Fibroblast of skin of abdomen (primary cell): ENCODE measurements at places on chromosomes 12 and 14.

GRCh38 chr12:49748306-49748705 is 6.9 kb downstream of the TMBIM6 start:
- peak; percentile 24 for DNase-seq

- DNase-seq: no peak
Measured at GRCh38 chr14:90620568-90621077, 195.6 kb downstream of the TTC7B start.

DNA sequence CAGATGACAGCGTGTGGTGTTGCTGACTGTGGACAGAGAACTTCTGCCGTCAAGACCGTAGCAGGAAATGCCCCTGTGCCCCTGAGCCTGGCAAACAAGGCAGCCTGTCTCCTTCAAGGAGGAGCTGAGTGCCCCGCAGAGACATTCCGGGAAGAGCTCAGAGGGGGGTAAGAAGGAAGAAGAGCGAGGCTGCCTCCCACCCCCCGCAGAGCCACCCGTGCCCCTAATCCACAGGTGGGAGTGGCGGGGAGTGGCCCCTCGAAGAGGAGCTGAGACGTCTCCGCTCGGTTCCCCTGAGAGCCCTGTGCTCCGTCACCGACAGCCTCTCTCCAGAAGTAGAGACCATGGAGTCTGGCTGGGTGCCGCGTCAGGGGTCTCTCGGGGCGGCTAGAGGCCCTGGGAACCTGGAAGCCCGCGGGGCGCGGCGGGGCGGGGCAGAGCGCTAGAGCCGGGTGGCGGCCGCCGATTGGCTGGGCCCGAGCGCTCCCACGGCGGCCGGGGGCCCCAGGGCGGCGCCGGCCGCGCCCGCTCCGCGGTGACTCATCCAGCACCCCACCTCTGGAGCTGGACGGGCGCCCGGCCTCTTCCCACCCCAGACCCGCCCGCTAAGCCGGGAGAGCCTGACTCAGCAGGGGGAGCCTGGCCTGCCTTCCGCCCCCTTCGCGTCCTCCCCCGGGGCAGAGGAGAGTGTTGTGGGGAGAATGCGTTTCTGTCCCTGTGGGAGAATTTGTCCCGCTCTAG is 25.2 kb upstream of the KRT78 start:
- peak; percentile 95 for DNase-seq

- DNase-seq: no peak
Measured at GRCh38 chr14:65329911-65330310, 82.6 kb upstream of the FUT8 start.

DNA sequence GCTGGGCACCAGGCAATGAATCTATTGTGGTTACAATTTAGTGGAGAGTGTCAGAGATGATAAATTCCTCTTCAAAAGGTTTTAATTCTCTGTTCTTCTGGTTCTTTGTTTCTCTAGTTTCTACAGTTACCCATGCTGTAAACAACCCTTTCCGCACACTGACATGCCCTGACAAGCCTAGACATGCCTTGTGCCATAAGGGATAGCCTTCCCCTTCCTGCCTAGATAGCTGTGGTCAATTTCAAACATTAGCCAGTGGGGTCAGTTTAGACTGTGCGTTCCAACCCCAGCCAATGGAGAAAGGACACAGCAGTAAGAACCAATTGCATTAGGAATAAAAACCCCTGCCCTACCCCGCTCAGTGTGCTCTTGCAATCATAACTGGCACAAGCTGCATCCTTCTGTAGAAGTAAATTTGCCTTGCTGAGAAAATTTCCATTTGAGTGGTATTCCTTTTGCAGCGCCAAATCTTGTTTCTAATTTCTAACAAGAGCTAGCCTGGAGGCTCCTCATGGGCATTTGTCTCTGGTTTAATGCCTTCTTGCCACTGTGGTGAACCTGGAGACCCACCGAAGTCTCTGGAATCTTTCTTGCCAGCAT is 6.4 kb downstream of the EDDM3A start:
- no peak for DNase-seq

- DNase-seq: no peak
Measured at GRCh38 chr14:74464785-74465184, 28.3 kb downstream of the NPC2 start.

GRCh38 chr12:75784591-75784990 is 247.0 kb downstream of the PHLDA1 start:
- DNase-seq: no peak

DNA sequence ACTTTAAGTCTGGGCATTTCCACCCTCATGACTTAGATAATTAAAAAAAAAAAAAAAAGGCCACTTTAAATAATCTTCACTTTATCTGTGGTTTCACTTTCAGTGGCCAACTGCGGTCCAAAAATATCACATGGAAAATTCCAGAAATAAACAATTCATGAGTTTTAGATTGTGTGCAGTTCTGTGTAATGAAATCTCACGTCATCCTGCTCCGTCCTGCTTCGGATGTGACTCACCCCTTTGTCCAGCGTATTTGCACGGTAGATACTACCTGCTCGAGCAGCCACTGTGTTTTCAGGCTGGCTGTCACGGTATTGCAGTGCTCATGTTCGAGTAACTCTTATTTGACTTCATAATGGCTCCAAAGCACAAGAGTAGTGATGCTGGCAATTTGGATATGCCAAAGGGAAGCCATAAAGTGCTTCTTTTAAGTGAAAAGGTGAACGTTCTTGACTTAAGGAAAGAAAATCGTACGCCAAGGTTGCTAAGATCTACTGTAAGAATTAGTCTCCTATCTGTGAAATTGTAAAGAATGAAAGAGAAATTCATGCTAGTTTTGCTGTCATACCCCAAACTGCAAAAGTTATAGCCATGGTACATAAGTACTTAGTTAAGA is 2.4 kb downstream of the E2F7 start:
- DNase-seq: no peak

DNA sequence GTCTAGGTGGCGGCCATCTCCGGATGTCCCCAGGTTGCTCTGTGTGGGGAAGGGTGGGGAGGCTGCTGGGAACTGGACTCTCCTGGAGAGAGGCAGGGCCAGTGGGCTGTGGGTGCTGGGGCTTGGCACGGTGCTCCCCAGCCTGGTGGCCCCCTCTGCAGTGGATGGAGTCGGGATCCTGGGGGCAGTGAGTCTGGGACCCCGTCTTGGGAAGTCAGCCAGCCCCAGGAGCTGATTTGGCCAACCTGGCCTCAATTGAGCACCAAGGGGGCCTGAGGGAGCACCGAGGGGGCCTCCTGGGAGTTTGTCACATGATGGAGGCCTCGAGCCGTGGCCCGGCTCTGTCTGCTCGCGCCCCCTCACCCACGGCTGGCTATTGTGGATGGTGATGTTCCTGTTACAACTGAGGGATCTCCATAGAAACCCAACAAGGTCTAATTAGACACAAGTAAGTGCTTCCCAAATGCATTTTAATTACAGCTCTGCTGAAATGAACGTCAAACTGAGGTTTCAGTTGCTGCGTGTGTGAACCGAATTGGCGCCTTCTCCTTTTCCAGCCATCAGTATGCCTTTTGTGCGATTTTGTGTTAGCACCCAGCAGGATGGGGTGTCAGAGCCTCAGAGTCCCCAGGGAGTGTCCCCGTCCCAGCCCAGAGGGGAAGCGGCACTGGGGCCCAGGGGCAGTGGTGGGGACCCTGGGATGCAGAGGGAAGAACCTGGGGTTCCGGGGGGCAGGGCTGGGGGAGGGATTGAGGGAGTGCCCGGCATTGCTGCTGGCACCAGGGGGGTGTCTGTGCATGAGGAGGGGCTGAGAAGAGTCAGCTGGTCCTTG is 71.8 kb downstream of the KIF26A start:
- no peak for DNase-seq

DNA sequence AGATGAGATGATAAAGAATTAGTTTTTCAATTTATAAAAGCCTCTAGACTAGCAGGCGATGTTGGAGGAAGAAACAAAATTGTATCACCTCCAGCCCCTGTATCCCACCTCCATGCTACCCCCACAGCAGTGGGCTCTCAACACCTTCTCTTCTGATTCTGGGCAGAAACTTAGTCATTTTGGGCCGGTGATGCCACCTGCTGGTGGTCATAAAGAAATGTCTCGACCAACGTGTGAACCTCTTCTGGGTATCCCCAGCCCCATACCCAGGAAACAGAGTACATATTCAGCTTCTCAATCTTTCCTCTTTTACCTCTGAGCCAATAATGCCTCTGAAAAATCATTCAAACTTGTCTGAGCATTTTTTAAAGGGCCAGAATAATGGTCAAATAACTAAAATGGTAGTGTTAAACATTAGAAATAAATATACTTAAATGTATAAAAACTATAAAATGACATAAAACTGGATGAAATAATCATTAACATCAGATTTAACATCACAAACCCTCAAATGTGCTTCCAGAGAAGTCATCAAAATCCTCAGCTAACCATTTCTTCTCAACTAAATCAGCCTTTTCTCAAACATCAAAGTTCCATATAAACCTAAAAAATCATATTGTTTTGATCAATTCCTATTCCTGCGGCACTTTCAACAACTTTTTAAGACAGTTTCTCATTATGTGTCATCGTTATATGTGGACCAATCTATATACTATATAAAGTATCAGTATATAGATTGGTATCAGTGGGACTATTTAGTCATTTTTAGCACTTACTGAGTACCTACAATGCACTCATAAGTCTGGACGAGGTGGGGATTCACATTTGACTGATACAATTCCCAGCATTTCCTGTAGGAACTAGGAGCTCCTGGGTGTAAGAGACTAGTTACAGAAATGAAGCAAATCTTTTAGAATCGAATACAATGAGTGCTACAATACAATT is 69.4 kb downstream of the ATXN2 start:
- DNase-seq: peak; percentile 52
